ENCODE measurements at places on chromosomes 7 and 10.

GRCh38 chr7:150345012-150345411 lies 3.6 kb upstream of the RARRES2 start:
- no peak overlapping the region for H3K27ac ChIP-seq
- DNase-seq: no peak

GRCh38 chr10:28719789-28720436 lies 42.6 kb downstream of the BAMBI start:
- no peak overlapping the region for H3K27ac ChIP-seq
- no peaks in the 10 kb centered on the region for H3K27me3 ChIP-seq
- DNase-seq: no peak
- H3K4me1 ChIP-seq: peaks cover 10% of the 10 kb centered on the region

GRCh38 chr7:148856891-148857290 lies 27.2 kb downstream of the EZH2 start:
- H3K27ac ChIP-seq: no peak overlapping the region
- DNase-seq: no peak
- H3K4me1 ChIP-seq: no peaks in the 10 kb centered on the region
- no peak overlapping the region for H3K4me3 ChIP-seq
- no peaks in the 10 kb centered on the region for H3K36me3 ChIP-seq
- H3K27me3 ChIP-seq: no peaks in the 10 kb centered on the region

GRCh38 chr7:138750901-138751464 lies 46.8 kb upstream of the TMEM213 start:
- H3K4me1 ChIP-seq: peaks cover 55% of the 10 kb centered on the region
- no peaks in the 10 kb centered on the region for H3K36me3 ChIP-seq
- H3K4me3 ChIP-seq: no peak overlapping the region
- H3K27me3 ChIP-seq: no peaks in the 10 kb centered on the region

DNA sequence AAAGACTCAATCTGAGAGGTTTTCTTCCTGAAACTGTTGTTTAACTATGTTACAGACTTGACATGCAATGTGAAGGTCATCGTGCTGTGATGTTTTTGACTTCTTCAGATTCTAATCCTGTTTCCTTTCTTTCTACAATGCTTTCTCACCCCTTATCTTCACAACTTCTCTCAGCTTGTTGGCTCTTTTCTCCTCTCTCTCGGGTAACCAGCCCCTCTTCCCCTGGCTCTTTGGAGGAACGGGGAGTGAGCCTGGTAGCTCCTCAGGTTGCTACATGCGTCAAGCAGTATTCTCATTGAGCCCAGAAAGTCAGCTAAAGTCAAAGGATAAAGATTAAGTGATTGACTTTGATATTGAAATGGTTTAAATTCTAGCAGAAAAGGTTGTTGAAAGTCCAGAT lies 40.1 kb downstream of the SEC23IP start:
- H3K27me3 ChIP-seq: no peaks in the 10 kb centered on the region
- H3K36me3 ChIP-seq: peaks cover 4% of the 10 kb centered on the region
- H3K4me1 ChIP-seq: no peaks in the 10 kb centered on the region
- no peak overlapping the region for H3K4me3 ChIP-seq
- H3K27ac ChIP-seq: no peak overlapping the region
- no peak for DNase-seq

GRCh38 chr10:58638388-58638787 lies 125.7 kb downstream of the BICC1 start:
- H3K4me3 ChIP-seq: no peak overlapping the region
- H3K4me1 ChIP-seq: no peaks in the 10 kb centered on the region
- no peak overlapping the region for H3K27ac ChIP-seq
- H3K27me3 ChIP-seq: no peaks in the 10 kb centered on the region
- DNase-seq: no peak

All from PC-9 (cell line).